ENCODE measurements at places on chromosomes 13 and 19.
A peak's percentile ranks its signal among the peaks of the same experiment; 100 is the strongest.

DNA sequence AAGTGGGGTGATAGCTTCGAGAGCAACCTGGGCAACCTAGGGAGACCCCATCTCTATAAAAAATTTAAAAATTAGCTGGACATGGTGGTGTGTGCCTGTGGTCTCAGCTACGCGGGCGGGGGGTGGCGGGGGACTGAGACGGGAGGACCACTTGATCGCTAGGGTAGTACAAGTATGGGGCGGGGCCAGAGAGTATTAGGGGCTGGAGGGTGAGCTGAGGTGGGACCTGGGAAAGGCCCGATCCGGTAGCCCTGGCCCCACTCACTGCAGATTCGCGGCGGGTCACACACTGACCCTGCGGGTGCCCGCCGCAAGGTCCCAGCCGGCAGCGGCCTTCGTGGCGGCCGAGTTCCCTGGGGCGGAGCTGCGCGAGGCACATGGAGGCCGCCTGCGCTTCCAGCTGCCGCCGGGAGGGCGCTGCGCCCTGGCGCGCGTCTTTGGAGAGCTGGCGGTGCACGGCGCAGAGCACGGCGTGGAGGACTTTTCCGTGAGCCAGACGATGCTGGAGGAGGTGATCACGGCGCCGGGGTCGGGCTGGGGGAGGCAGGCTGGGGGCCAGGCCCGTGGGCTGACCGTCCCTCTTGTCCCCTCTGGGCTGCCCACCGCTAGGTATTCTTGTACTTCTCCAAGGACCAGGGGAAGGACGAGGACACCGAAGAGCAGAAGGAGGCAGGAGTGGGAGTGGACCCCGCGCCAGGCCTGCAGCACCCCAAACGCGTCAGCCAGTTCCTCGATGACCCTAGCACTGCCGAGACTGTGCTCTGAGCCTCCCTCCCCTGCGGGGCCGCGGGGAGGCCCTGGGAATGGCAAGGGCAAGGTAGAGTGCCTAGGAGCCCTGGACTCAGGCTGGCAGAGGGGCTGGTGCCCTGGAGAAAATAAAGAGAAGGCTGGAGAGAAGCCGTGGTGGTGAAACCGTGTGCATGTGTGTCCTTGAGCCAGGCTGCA is 2.0 kb upstream of the ARHGAP45 start:
- peak; percentile 74 for DNase-seq

GRCh38 chr19:13022859-13023636 is 27.8 kb downstream of the NFIX start:
- DNase-seq = no peak

- DNase-seq = no peak
Measured at GRCh38 chr19:2121416-2122051, 24.8 kb downstream of the IZUMO4 start.

DNA sequence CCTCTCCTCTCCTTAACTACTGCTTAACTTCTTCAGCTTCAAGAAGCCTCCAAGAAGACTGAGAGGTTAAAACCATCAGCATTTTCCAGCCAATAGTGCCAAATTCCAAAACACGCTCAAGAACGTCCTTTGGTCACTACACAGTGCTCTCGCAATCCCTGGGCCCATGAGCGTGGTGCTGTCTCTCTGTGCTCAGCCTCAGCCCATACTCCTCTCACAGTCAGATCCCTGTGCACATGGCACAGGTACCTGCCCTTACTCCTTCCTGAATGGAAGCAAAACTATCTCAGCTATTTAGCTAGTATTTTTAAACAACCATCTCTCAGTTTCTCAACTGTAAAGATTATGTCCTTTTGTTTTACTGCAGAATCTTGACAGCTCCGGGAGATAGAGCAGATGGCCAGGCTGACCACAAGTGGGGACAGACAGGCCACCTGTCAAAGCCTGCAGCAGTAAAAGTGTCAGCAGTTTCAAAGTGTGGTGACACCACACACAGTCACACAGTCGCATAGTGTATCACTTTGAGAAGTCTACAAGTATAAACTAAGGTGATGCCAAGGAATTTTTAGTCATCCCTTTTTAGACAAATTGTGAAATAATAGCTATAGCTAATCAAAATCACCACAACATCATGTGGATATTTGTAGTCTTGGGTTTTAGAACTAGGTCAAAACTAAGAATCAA is 35.7 kb downstream of the DZIP1 start:
- DNase-seq = no peak

GRCh38 chr13:20171364-20171763 is 10.5 kb upstream of the GJA3 start:
- DNase-seq = no peak

GRCh38 chr19:1155352-1156304 is 18.4 kb downstream of the SBNO2 start:
- no peak for DNase-seq

GRCh38 chr19:1261538-1261797 is 7.7 kb upstream of the CIRBP start:
- peak; percentile 65 for DNase-seq

DNA sequence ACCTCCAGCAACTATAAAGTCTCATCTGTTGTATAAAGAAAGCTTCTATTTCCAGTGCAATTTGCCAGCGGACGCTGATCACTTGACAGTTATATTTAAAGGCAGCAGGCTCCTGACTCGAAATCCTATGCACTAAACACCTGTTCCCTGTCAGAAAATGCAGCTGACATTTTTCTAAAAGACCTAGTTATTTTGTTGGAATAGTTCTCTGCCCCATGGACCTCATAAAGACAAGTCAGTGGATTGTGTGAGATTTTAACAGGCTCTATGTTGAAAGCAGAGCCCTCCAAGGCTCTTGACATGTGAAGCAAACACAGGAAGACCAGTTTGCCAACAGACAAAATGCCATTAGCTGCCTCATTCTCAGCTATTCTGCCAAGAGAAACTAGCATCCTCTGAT is 304.7 kb upstream of the KLF12 start:
- DNase-seq = no peak

- DNase-seq = no peak
Measured at GRCh38 chr19:18440415-18440877, 2.5 kb upstream of the ISYNA1 start.

DNA sequence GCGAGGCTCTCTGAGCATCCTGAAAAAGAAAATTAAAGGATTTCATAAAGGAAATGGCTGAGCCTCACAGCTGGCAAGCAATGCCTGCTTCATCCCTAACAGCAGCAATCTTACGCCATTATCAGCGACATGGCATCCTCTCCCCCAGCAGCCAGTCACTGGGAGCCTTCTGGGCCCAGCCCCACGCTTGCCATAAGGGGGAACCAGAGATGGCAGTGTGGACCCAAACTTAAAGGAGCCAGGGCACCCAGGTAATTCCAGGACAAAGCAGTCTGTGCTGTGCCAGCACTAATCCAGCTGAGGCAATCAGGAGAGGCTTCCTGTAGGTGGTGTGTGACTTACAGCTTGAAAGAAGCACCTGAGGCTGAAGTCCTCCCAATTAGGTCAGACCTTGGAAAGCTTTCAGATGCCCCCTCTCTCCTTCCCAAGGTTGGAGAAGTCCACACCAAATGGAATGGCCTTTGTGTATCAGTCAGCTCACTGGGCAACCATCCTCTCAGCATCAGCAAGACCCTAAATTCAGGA is 10.3 kb downstream of the VSTM2B start:
- no peak for DNase-seq
